CD8-positive, alpha-beta memory T cell (primary cell): ENCODE measurements at places on chromosomes 13 and 19. TPM values are rescaled to one million over a fixed set of nuclear protein-coding genes. Genes with fewer than 3 reads are reported as not detected.

Gene WASF3
- 0.24 TPM for total RNA-seq

Gene C2CD4C
- total RNA-seq = not detected

Gene REEP6
- total RNA-seq = 2.0 TPM

Gene CABP5
- not detected for total RNA-seq

Gene PEG3
- total RNA-seq = not detected

Gene ZNF154
- total RNA-seq = 7.7 TPM
